ENCODE measurements at places on chromosomes 7 and 10.

GRCh38 chr10:5544216-5544805 is 19.6 kb downstream of the CALML3 start:
- DNase-seq, result no peak

GRCh38 chr7:82275342-82275741 is 168.2 kb downstream of the CACNA2D1 start:
- DNase-seq, result no peak

DNA sequence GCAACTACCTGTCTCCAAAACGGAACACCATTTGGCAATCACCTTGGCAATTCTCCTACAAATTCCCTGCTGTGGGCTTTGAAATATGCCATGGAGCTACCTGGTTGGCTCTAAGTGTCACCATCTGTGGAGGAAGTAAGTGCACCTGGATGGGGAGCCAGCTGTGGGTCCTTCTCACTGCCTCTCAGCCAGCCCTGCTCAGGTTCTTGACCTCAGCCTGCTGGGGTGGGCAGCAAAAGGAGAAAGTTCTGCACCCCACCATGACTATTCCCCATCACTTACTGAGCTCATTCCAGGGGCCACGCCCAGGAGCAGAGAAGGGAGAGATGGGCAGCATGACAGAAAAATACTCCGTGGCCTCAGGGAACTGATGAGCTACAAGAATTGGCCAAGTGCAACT is 158.7 kb downstream of the TNS3 start:
- DNase-seq, result no peak

DNA sequence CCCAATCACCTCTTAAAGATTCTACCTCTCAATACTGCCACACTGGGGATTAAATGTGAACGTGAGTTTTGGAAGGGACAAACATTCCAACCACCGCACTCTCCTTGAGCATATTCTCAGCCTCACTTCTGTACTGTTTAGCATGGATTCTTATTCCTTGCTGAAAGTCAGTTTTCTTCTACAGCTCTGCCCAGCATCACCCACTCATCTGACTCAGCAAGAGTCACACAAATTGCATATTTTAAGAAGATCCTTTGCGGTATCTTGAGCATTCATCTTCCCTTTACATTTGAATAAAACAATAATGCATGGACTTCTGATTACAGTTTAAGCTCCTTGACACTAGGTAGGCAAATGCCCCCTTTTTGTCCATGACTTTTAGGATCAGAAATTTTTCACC is 251.6 kb upstream of the MKLN1 start:
- DNase-seq, result no peak

DNA sequence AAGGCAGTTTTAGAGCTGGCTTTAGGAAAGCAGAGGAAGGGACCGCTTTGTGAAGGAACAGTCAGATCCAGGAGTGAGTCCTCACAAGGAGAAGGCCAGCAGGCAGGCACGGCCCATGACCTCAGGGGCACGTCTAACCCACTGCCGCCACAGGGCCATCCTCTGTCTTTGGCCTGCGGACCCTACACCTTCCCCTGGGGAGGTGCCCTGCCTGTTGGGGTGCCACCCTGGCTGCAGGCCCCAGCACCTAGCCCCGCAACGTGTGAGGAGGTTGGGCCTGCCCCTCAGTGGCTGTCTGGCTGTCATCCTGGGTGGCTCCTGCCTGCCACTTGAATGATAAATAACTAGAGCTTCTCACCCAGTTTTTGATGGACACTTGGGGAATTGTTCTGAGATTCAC is 31.0 kb upstream of the TRIM8 start:
- DNase-seq, result no peak

DNA sequence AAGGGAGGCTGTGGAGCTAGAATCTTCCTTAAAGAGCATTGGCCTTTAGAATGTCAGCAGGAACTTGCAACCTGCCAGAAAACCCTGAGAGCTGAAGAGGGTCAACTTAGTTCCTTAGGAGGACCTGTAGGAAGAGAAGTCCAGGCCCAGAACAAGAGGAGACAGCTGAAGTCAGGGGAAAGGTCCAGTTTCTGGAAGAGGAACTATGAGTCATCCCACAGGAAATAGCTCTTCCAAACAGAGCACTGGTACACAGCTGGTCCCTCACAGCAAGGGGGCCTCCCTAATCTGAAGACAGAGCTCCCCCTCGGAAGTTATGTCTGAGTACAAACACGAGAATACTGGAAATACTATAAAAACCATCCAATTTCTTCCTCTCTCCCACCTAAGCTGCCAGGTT is 98.9 kb downstream of the HERPUD2 start:
- no peak for DNase-seq

DNA sequence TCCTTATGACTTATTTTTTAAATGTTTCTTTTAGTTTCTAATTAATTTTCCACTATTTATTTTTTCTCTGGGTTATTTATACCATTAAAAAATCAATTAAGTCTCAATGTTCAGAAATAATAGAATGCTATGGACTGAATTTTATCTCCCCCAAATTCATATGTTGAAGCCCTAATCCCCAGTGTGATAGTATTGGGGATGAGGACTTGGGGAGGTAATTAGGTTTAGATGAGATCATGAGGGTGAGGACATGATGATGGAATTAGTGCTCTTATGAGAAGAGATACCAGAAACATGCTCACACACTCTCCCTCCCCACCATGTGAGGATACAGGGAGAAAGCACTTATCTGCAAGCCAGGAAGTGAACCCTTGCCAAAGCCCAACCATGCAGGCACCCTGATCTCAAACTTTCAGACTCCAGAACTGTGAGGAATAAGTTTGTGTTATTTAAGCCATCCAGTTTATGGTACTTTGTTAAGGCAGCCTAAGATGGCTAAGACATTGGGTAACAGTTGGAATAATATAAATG is 202.6 kb downstream of the MDFIC start:
- DNase-seq, result no peak
